ENCODE measurements at places on chromosomes 7 and 10.

DNA sequence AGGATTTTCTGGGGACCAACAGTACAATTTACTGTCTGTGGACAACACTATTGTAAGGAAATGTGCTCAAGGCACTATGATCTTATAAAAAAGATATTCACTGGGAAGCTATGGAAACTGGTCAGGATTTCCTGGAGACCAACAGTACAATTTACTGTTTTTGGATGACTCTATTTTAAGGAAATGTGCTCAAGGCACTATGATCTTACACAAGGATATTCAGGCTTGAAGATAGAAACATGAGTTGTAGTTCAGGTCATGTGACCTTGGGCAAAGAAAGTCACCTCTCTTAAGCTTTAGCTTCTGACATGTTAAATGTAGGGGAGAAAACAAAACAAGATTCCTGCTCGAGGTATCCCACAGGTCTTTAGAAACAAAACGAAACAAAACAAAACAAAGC, 1.7 kb upstream of the ITPRID1 start:
- no peak for DNase-seq

GRCh38 chr7:29499932-29500331, 63.7 kb upstream of the PRR15 start:
- DNase-seq = no peak

- peak; percentile 97 for DNase-seq
These were observed at the start of gene GTPBP4 for GRCh38 chr10:987870-988666. GTPBP4 (plus strand) TSS chr10:988434; CDS start chr10:988480, 46 bp downstream.

DNA sequence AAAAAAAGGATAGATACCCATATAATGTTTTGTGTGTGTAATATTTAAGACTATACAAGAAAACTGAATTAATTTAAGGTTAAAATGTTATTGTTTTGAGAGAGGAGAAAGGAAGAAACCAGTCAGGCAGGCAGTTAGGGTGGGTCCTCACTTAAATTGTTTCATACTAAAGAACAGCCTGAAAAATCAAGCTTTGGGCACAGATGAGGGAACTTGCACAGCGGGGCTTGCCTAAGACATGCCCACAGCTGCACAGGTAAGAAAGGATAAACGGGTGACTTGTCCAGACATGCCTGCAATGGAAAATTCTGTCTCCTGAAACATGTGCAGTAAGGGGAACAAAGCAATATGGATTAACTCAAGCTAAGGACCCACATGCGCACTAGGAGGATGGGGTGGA, 158.4 kb downstream of the BBS9 start:
- no peak for DNase-seq

DNA sequence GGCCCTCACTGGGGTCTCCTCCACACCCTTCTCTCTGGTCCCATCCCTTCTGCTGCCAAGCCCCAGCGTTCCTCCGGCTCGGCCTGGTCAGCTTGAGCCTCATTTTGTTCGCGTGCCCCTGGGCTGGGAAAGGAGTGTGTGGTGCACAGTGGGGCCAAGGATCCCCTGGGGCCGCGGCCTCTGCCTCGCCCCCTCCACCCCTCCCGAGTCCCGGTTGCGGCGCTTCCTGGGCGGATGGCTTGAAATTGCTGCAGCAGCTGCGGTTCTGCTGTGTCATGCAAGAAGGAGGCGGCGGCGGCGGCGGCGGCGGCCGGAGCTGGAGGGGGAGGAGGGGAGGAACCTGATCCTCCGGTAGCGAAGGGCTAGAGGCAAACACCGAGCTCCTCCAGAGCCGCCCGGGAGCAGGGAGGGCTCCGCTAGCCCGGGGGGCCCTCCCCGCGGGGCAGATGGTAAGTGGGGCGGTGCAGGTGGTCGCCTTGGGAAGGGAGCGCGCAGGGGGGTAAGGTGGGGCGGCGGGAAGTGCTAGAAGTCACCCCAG, 217.8 kb upstream of the MKLN1 start:
- DNase-seq = peak; percentile 84

DNA sequence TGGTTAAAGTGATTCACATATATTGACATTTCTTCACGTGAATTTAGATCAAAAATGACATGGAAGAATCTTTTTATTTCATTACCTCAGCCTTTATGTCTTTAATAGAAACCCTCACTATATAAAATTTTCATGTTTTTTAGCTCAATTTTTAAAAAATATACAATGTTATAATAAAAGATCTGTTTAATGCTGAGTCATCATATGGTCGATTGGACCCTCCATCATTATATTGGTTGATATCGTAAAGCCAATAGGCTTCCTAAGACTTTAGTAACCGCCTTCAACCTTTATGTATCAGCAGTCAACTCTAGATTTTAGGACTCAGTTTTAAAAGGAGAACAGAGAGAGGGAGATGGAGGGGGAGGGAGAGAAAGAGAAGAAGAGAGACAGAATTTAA, 162.3 kb upstream of the FERD3L start:
- no peak for DNase-seq

- no peak for DNase-seq
These were observed 175.9 kb downstream of the CCDC71L start for GRCh38 chr7:106485031-106485551.

GRCh38 chr7:36301914-36302771, 87.5 kb upstream of the ANLN start:
- DNase-seq = no peak

DNA sequence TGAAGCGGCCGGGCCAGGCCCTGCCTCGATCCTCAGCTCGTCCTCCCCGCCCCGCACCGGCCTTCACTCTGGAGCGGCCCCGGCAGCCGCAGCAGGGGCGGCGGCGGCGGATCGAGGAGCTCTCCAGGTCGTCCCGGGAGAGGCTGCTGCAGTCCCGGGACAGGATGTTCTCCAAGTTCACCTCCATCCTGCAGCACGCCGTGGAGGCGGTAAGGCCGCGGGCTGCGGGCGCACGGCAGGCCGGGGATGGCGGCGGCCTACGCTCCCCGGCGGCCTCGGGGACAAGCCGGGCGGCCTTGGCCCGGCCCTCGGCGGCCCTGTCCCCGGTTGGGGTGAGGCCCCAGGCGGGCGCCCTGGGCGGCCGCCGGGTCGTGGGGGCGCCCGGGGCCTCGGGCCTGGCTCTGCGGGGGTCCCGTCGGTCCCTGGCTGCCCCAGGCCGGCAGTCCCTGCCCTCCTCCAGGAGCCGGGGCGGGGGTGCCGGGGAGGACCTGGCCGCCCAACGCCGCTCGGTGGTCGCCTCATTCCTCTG, 399 bp downstream of the FHIP2A start:
- no peak for DNase-seq

- DNase-seq = no peak
These were observed 3.8 kb downstream of the SFXN2 start for GRCh38 chr10:102718220-102718619.

- no peak for DNase-seq
These were observed 144.3 kb upstream of the ADARB2 start for GRCh38 chr10:1881636-1882035.

- no peak for DNase-seq
These were observed 192.1 kb downstream of the WDR11 start for GRCh38 chr10:121043124-121043849.

DNA sequence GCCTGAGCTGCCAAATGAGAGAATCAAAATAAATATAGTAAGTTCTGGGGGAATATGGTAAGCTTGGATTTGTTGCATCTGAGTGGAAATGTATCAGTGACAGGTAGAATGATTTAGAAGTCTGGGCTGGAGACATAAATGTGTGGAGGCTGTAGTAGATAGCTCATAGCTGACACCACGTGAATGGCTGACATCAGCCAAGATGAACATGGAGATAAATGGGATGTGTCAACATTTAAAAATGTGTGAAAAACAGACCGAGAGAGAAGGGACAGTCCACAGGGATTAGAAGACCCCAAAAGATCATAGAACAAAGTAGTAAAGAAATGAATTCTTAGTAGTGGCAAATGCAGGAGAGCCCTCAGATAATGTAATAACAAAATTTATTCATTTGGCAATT, 40.9 kb downstream of the NAMPT start:
- DNase-seq = no peak

DNA sequence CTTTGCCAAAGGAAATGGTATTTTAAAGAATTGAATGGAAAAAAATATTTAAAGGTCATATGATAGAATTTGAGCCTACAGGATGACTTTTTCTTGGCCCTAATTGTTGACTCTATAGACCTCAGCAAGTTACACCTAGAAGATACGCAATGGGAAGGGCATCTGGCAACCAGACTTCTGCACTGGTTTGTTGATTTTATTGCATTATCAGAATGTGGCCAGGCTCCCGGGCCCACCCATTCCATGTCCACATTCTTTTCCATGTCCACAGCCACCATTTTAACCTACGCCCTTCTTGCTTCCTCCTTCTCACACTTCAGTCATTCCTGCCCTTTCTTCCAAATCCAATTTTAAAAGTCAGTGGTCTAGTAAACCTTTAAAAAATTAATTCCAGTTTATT, 738.4 kb downstream of the SUGCT start:
- DNase-seq = no peak

- DNase-seq = no peak
These were observed 30.7 kb upstream of the RBM20 start for GRCh38 chr10:110613341-110613995.

DNA sequence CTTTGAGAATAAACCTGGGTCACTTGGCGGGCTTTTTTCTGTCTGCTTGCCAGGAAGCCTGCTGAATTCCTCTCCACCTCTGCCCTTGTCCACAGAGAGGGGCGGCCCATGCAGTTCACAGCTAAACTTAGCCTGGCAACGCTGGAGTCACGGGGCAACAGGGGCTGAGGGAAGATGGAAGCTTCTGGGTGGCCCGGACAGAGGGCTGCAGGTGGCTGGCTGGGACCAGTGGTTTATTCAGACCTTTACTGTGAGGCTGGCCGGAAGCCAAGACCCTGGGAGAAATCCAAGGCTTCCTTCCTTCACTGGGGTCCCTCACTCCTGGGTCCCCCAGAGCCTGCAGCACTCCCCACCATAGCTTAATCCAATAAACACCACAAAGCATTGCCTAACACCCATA, 17.0 kb downstream of the ITPRIP start:
- DNase-seq = no peak

GRCh38 chr10:12723220-12723619, 278.3 kb downstream of the CCDC3 start:
- DNase-seq = no peak

GRCh38 chr10:132396494-132397035, 435 bp upstream of the PWWP2B start:
- DNase-seq = peak; percentile 80

GRCh38 chr10:46296641-46297141, 9.9 kb downstream of the ANTXRL start:
- no peak for DNase-seq

DNA sequence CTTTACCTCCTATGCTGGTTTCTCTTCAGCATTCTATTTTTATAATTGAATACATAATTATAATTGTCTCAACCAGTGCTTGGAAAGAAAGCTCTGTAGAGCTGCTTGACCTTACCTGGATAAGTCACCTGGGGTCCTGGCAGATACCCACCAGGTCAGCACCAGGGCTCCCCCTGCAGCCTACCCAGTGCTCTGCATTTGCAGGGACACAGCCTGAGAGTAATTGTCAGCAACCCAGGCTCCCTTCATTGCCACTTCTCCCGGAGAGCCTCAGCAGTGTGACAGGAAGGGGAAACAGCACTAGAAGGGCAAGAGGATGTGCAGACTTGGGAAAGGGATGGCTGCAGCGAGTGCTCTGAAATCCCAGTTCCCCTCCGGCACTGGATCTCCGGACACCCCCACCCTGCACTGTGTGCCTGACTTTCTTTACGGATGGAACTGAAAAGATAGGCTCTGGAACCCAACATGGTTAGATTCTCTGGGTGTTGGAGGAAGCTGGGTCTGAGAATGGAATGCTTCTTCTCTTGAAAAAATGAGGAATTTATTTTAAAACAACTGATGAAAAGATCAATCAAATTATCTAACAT, 11.4 kb upstream of the PAX4 start:
- DNase-seq = no peak

DNA sequence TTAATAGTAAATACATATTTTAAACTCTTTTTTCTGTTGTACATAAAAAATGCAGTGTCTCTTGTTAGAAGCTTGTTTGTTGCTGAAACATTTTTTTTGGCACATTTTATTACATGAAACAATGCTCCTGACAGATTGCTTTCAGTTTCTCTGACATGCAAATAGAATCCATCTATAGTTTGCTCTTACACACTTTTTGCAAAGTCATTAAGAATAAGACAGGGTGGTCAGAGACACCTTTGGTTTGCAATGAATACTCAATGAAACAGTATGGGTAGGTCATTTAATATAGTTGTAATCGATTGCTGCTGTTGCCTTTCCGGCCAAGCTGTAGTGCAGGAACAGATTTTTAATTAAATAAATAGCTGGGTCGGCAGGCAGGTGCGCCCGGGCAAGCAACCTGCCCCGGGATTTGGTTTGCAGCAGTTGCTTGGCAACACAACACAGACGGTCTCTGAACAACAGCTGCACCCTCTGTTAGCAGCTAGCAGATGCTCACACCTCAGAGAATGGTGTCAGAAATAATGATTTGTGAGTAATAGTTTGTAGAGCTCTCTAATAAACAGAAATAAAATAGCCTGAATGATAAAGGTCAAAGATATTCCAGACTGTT, 115.7 kb upstream of the CACNA2D1 start:
- DNase-seq = no peak

DNA sequence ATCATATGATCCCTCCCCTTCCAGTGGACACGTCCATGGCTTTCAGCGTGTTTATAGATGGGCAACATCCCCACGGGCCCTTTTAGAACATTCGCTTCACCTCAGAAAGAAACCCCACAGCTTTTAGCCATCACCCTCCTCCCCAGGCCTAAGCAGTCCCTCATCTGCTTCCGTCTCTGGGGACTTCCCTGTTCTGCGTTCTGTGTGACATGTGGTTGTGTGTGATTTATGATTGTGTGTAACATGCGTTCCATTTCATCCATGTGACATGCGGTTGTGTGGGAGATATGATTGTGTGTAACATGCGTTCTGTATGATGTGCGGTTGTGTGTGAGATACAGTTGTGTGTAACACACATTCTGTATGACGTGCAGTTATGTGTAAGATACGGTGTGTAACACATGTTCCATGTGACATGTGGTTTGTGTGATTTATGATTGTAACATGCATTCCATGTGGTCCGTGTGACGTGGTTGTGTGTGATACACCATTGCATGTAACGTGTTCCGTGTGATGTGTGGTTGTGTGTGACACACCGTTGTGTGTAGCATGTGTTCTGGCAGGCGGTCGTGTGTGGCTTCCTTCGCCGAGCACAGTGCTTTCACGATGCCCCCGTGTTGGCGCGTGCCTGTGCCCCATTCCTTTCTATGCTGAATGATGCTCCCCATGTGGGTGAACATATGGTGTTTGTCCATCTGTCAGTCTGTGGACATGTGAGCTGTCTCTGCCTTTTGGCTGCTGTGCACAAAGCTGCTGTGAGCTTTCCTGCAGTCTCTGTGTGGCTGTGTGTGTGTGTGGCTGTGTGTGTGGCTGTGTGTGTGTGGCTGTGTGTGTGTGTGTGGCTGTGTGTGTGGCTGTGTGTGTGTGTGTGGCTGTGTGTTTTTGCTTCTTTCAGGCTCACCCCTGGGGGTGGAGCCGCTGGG, 26.2 kb downstream of the PWWP2B start:
- DNase-seq = peak; percentile 65

- no peak for DNase-seq
These were observed 201.2 kb upstream of the PRKCQ start for GRCh38 chr10:6781133-6781770.

- no peak for DNase-seq
These were observed 98.3 kb downstream of the CDH23 start for GRCh38 chr10:71494980-71495381.

- no peak for DNase-seq
These were observed 132.0 kb downstream of the RGS10 start for GRCh38 chr10:119410361-119411116.
